ENCODE measurements at places on chromosomes 6 and 20.

- DNase-seq, result no peak
These were observed 461.9 kb downstream of the GJA1 start for GRCh38 chr6:121897337-121897760.

DNA sequence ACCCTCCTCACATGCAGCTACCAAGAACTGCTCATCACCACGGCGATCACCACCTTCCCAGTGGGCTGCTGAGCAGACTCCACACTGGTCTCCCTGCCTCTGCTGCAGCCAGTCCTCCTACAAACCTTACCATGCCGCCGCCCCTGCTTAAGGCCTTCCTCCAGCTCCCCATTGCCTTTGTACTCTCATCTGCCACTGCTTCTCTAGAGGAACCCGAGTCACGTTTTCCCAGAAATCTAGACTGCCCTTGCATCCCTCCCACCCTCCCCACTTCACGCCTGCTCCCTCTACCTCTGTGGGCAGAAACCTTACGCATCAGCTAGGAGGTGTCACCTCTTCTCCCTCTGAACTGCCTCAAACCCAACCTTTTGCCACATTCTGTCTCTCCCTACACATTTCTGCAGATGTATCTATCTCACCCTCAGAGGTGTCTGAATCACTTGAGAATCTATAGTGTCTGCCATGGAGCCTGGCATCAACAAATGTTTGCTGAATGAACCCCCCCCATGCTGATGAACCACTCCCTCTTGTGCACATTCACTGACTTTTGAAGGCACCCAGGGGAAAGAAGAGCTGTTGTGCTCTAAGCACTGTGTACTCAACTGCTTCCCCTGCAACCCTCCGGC lies 4.3 kb downstream of the E2F1 start:
- no peak for DNase-seq

DNA sequence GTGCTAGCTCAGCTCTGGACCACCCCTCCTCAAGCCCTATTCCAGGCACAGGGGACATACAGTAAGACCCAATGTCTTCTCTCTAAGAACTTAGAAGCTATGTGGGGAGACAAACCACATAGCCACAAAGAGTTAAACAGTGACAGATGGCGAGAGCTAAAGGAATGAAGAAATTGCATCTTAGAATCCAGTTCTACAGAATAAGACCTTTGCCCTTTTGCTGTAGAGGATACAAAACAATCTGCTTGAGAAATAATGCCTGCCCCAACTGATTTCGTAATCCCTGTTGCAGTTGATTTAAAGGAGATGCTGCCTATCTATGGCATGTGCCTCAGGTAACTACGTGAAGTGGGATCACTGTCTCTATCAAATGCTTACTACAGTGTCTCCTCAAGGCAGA lies 31.2 kb downstream of the TNFRSF21 start:
- no peak for DNase-seq

GRCh38 chr6:72966628-72967280 lies 258.5 kb downstream of the KHDC1L start:
- no peak for DNase-seq

GRCh38 chr6:168018664-168019063 lies 21.2 kb downstream of the KIF25 start:
- DNase-seq, result no peak

GRCh38 chr6:108619431-108620197 lies 58.9 kb downstream of the FOXO3 start:
- no peak for DNase-seq

DNA sequence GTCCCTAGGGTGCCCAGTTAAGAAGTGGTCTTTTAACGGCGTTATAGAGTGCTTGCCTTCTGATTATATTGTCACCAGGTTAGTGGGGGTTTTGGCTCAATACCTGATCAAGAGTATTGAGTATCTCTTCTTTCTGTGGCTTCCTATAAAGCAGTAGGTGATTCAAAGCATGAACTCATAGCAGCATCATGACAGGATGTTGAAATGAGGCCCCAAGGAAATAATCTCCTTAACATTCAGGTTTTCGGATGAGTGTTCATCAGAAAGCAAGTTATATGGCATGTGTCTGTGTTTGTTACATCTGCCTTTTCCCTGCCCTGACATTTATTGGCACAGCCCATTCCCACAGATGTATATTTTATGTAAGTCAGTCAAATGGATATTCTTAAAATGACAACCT lies 301.0 kb downstream of the FARS2 start:
- DNase-seq, result no peak

- DNase-seq, result no peak
These were observed 89.9 kb upstream of the SHLD1 start for GRCh38 chr20:5660346-5660745.

DNA sequence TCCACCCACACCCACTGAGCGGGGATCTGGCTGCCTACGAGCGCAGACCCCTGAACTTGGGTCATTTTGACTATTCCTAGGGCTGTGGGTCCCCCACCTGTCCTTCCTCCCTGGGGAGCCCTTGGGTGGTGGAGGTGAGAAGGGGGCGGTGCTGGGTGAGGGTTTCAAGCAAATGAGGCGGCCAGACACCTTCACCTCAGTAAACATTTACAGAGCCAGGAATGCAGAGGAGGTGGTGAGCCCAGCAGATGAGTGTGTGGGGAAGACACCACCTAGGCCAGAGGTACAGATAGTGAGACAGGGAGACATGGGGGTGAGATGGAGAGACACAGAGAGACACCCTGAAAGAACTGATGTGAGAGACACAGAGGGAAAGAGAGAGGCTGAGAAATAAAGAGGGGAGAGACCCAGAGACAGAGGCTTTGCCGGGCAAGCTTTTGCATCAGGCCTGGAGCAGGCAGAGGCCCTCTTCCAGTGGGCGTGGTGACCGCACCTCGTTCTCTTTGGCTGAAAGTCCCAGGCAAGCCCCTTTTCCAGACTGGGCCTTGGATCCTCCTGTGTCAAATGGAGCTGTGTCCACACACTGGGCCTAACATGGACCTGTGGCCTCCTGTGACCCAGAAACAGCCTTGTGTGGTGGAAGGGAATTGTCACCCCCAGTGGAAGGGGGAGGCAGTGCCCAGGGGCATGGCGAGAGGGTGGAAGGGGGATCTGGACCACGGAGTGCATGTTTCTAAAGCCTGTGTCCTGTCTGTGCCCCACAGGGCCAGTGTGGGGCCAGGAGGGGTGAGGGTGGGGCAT lies 29.7 kb downstream of the CEBPB start:
- no peak for DNase-seq

DNA sequence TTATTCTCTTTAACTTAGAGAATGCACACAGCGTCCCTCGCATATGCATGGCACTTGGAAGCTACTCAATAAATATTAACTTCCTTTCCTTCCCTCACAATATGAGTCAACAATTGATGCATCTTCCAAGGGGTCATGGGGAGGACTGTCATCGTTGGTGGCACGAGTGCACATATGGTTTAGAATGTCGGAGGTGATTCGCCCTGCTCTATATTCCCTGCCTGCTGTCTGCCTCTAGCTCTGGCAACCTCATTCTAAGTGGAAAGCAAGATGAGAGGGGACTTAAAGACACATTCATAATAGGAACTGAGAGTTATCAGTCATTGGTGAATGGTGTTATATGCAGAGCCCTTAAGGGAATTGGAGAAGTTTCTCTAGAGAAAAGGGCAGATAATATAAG lies 44.6 kb downstream of the MAK start:
- no peak for DNase-seq

- DNase-seq, result no peak
These were observed 25.7 kb downstream of the STX11 start for GRCh38 chr6:144176043-144176442.

DNA sequence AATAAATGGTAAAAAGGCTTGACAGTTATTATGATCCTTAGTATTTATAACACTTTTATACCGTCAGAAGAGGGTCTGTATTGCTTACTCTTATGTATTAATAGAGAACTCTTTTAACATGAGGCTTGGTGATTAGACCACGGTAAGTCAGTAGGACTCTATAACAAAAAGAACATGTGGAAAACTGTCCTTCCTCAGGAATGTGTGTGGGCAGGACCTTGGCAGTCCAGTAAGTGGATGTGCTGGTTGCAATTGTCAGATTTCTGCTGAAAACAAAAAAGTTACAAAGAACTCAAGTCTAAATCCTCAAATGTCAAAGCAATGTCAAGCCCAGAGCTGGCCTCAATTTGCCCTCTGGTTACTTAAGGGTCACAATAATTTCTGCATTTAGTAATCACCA lies 81.1 kb downstream of the PLCG1 start:
- DNase-seq, result no peak

- DNase-seq, result no peak
These were observed 66.7 kb upstream of the FYN start for GRCh38 chr6:111939902-111940301.

DNA sequence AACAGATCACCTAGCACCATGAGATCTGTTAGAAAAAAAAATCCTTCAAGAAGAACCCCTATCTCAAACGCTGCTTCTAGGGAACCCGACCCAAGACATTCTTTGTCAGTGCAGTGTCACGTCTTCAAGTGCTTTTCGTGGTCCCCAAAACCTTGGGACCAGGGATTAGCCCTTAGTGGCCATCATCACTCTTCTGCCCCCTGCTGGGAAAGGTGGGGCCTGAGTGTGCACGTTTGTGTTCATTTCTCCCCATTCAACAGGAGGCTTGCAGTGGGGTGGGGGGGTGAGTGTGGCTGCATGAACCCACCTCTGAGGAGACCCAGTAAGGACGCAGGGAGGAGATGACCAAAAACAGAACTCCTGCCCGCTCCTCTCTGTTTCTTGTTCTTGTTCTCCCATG lies 218.2 kb upstream of the RNF24 start:
- no peak for DNase-seq

Data from GM06990 (cell line).